ENCODE measurements at places on chromosomes 12 and 14.

DNA sequence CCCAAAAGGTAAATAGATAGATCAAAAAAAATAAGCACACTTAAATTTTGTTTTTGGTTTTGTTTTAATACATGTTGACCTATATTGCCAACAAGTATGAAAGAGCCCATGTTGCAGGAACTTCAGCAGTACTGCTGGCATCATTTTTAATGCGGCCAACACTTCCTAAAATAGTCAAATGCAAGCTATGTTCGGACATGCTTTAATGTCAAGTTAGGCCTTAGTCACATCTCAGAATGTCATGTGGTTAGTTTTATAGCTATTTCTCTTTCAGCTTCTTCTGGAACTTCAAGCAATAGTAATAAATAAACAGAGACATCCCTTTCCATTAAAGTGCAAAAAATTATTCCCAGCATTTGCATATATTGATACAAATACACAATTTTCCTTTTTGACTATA, 153.4 kb downstream of the PIK3C2G start:
- no peak for DNase-seq

GRCh38 chr12:105933671-105934665, 204.8 kb downstream of the NUAK1 start:
- peak; percentile 98 for DNase-seq

- no peak for DNase-seq
Observed at GRCh38 chr12:41140117-41140516, 48.0 kb upstream of the PDZRN4 start.

DNA sequence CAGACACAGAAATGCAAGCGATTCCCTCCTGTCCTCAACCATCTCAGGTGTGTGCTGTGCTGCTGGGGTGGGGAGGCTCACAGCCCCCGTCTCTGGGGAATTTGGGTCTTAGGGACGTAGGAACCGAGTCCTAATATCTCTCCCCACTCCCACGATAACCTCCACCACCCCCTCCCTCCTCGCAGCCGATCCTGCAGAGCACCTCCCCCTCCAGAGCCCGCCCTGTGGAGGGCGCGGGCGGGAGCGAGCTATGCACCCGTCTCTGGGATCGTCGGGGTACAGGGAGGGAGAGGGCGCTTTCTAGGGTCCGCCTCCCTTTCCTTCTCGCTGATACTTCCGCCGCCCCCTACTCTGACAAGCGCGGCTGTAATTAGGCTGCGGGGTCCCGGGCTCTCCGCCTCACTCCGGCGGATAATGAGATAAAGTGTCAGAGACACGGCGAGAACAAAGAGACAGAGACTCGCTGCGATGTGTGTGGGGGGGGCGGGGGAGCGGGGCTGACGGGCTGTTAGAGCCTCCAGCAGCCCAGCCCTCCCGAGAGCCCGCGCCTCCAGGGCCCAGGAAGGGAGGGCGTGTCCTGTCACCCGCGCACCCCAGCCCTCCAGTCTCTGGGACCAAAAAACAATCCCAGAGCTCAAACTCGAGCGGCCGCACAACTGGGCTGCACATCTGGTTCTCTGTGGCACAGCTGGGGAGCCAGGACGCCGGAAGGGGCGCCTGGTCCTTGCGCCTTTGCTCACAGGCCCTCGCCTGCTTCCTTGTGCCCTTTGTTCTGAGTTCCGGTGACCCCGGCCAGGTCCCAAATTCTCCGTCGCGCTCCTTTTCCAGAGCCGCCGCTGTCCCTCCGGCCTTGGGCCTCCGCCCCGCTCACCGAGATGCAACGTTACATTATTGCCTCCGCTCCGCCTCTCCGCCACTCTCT, 8.7 kb downstream of the SHMT2 start:
- no peak for DNase-seq

- DNase-seq = no peak
Observed at GRCh38 chr12:94938583-94938982, 64.9 kb downstream of the NDUFA12 start.

- DNase-seq = no peak
Observed at GRCh38 chr12:130606231-130606630, 109.9 kb downstream of the RIMBP2 start.

DNA sequence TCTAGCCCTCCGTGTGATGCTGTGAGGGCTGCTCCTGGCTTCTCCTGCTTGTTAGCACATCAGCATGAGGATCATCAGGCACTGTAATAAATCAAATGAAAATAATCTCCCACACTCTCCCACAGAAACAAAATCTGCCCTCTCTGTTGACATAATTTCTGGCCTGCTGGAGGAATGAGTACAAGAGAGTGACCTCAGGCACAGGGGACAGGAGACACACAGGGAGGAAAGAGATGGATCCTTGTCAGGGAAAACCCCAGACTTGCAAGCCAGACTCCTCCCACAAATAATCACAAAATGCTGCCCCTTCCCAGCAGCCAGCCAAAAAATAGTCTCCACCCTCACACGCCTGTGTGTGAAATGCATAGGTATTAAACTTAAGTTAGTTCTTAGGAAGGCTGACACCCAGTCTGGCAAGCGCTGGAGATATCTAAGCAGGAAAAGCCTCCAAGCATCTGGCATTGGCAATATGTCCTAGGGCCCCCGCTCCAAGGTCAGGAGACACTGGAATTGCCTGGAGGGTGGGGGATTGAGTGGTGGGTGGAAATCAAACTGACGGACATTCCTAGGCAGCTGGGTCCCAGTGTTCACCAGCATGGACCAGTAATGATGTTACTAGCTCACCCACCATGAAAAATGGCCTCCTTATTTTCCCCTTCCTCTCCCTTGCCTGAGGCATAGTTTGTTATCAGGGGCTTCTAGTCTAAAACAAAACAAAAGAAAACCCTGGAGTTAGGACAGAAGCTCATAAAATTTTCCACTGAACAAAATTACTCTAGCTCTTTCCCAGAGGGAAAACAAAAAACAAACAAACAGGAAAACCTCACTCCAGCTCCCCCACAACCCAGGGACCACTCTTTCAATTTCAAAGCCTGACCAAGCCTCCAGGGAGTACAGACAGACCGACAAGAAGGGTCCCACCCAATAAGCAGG, 22.0 kb downstream of the SMUG1 start:
- no peak for DNase-seq

GRCh38 chr14:36524874-36525745, 5.1 kb upstream of the NKX2-1 start:
- DNase-seq = no peak

GRCh38 chr12:28583701-28584261, 393.5 kb downstream of the CCDC91 start:
- DNase-seq = peak; percentile 38

DNA sequence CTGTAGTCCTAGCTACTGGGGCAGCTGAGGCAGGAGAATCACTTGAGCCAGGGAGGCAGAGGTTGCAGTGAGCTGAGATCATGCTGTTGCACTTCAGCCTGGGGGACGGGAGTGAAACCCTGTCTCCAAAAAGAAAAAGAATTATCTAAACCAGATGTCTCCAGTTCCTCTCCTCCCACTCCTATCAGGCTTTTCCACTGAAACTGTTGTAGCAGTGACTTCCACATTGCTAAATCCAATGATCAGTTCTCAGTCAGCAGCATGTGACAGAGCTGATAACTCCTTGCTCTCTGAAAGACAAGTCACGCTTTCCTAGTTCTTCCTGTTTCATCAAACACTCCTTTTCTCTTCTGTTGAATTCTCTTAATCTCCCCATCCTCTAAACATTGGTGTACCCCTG, 8.6 kb downstream of the SLC38A6 start:
- peak; percentile 14 for DNase-seq

DNA sequence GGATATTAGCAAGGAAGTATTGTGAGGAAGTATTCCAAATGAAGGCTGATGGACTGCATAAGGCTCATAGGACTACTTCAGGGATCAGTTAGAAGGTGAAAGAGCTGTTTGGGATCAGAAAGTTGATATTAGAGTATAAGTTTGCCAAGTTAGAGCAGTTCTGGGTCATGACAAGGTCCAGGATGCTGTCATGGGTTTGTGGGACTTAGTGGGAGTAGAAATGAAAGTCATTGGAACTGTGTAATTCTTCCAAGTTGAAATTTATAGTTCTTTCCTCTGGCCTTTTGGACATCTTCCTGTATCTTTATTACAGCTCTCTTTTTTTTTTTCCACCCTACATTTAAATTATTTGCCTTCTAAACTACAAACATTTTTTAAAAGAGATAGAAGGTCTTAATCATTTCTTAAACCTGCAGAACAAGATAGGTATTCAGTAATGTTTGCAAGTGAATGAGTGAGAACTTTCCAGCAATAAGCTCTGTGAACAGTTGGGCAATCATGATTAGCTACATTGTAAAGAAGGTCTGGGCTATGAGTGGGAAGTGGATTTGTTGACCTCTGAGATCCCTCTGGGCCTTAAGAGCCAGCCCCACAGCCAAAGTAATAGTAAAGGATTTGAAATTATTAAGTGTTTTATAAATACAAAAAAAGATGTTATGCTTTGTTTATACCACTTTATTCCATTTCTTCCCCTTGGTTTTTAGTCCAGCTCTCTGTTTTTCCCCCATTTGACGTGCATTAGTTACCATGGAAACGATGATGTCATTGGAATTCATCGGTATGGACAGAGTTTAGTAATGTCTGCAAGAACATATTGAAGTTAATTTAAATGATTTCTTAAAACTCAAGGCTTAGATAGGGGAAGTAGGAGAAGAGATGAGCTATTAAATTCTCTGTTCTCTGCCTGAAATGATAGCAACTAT, 247.9 kb upstream of the ARHGAP5 start:
- peak; percentile 90 for DNase-seq

- peak; percentile 71 for DNase-seq
Observed at GRCh38 chr14:27528328-27528727, 930.5 kb upstream of the NOVA1 start.

DNA sequence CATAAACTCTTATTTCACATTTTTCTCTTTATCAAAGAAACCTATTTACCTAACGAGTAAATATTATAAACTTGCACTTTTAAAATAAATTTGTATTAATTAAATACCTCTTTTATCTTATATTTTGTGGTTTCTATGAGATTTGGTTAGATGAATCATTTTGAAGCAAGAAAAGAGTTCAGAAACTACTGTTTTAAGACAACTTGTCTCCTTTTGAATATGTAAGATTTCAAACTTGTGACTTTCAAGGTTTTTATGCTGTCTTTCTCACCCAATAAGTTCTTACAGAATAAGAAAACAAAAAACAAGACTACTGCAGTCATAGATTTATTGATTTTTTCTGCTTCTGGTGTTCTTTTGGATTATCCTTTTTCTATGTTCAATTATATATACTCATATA, 339.0 kb downstream of the SNAPC1 start:
- DNase-seq = no peak

DNA sequence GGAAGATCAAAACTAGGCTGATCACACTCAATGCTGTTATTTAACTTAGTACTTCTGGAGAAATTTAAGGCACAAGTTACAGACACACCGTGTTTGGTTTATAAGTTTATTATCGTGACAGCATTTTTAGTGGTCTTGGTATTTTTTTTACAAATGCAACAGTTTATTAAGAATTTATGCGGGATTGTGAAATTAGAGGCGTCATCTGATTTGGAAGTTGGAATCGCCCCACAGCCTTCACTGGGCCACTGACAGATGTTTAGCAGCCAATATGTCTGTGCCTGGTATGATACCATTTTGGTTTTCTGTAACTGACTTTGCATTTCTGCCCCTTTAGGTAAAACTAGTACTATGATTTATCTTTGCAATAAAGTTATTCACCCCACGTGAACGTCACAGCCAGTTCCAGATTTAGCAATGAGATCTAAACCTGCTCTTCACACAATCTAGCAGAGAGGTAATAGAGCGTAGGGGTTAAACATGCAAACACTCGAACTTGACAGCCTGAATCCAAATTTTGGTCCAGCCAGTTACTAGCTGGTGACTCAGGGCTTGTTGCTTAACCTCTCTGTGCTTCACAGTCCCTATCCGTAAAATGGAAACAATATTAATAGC, 73.2 kb upstream of the SSTR1 start:
- DNase-seq = no peak

- DNase-seq = peak; percentile 80
Observed at GRCh38 chr12:19683178-19683927, 244.1 kb downstream of the AEBP2 start.

DNA sequence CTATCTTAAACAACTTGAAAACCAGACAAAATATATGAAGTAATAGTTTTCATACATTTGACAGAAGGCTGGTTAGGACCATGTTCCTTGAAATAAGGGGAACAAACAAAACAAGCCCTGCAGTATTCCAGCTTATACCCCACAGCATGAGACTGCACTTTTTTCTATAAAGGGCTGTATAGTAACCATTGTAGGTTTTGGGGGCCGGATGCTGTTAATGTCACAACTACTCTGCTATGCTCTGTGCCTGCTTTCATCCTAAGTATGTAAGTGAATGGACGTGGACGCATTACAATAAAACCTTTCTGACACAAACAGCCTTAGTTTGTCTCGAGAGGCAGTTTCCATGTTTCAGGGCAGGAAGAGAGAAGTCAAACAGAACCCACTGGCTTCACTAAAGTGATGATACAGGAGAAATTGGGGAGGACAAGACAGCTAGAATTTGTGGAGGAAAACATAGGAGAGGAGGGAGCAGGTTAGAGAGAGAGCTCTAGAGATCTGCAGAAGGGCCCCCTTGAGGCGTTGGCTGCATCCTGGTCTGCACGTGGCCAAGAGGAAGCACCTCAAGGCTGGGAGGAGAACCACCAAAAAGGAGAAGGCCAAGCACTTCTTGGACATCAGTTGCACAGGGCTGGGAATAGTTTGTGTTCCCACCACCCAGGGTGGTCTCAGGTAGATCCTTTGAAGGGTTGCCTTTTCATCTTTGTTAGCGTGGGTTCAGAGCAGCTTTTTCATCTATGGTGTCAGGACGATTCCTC, 63.7 kb downstream of the TRAF3 start:
- DNase-seq = no peak

DNA sequence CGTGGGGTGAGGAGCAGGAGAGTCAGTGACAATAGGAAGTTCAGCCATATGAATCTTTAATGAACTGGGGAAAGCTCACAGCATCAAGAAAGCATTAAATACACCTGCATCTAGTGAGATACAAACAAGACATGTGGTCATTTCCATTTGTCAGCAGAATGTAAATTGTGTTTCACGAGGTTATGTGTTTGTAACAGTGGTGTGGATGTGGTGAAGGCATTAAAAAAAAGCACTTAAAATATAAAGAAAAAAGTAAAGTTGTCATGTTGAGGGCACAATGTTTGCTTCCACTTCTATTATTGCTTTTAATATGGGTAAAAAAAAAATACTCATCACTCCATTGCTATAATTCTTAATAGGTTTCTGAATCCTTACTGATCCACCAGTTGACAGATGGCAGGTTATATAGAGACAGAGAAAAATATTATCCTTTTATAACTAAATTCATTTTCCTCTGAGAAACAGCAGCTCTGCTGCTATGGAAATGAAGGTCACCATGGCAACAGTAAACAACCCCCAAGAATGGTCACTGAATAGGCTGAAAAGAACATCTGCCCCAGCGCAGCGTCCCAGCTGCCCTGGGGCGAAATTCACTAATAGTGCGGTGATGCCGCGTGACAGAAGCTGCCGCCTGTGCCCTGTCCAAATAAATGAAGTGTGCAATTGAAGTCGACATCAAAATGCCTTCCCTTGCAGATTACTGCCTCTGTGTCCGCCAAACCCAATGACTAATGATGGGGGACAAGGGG, 226.1 kb downstream of the FOXN3 start:
- DNase-seq = no peak

DNA sequence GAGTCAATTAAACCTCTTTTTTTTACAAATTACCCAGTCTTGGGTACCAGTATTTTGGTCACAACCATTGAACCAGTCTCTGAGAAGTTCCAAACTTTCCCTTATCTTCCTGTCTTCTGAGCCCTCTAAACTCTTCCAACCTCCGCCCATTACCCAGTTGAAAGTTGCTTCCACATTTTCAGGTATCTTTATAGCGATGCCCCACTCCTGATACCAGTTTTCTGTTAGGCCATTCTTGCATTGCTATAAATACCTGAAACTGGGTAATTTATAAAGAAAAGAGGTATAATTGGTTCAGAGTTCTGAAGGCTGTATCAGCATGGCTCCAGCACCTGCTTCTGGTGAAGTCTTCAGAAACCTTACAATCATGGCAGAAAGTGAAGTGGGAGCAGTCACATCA, 31.7 kb downstream of the TTC5 start:
- DNase-seq = no peak

Data from fibroblast of pulmonary artery (primary cell).